Mesendoderm (in vitro differentiated cells): ENCODE measurements at places on chromosomes 7 and 10.

- no peaks in the 10 kb centered on the region for H3K27me3 ChIP-seq
- no peak overlapping the region for H3K27ac ChIP-seq
- peak; percentile 10 for DNase-seq
These were observed 47.6 kb upstream of the PPIF start for GRCh38 chr10:79299397-79300241.

- H3K27ac ChIP-seq: no peak overlapping the region
- no peak for DNase-seq
- H3K4me1 ChIP-seq: no peaks in the 10 kb centered on the region
- H3K4me3 ChIP-seq: no peak overlapping the region
These were observed 8.2 kb upstream of the NKX6-2 start for GRCh38 chr10:132793871-132794849.

DNA sequence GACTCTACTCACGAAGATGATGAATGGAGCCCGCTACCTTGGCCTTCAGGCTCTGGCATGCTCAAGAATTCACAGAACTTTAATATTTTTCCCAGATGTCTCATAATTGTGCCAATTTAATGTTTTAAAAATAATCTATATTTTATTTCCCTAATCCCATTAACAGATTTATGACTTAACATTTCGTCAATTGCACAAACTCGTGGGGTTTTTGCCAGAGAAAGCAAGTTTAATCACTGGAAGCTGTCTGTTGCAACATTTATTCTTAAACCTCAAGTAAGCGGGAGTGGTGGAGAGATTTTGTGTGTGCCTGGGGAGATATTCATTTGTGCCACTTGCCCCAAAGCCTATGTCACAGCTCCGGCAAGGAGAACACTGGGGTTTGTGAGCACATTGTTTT, 117.9 kb downstream of the TEX36 start:
- H3K36me3 ChIP-seq: no peaks in the 10 kb centered on the region
- H3K27ac ChIP-seq: no peak overlapping the region
- no peak overlapping the region for H3K4me3 ChIP-seq
- no peak for DNase-seq
- H3K4me1 ChIP-seq: no peaks in the 10 kb centered on the region
- no peaks in the 10 kb centered on the region for H3K27me3 ChIP-seq

DNA sequence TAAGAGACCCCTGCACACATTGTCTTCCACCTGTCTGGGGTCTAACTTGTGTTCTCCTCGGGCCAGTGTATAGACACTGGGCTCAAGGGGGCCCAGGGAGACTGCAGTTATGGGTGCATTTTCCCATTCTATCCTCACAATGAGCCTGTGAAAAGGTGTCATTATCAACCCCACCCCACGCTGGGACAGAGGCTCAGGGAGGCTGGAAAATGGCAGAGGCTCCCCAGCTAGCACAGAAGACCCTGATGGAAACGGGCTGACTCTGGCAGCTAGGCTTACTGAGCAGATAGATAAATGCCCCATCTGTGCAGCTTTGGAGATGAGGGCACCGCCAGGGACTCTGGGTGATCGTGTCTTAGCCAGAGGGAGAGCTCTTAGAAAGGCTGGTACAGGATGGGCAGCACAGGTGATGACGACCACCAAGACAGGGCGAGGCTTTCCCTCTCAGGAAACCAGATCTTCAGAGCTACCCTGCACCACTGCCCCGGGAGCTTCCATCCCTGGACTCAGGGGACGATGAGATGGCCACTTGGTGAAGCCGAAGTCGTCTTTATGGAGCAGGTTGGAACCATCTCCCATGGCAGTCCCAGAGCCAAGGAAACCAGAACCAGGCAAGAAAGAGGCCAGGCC, 58.2 kb upstream of the CHST15 start:
- no peaks in the 10 kb centered on the region for H3K36me3 ChIP-seq
- H3K4me3 ChIP-seq: no peak overlapping the region
- H3K4me1 ChIP-seq: peaks cover 3% of the 10 kb centered on the region
- H3K27me3 ChIP-seq: no peaks in the 10 kb centered on the region

DNA sequence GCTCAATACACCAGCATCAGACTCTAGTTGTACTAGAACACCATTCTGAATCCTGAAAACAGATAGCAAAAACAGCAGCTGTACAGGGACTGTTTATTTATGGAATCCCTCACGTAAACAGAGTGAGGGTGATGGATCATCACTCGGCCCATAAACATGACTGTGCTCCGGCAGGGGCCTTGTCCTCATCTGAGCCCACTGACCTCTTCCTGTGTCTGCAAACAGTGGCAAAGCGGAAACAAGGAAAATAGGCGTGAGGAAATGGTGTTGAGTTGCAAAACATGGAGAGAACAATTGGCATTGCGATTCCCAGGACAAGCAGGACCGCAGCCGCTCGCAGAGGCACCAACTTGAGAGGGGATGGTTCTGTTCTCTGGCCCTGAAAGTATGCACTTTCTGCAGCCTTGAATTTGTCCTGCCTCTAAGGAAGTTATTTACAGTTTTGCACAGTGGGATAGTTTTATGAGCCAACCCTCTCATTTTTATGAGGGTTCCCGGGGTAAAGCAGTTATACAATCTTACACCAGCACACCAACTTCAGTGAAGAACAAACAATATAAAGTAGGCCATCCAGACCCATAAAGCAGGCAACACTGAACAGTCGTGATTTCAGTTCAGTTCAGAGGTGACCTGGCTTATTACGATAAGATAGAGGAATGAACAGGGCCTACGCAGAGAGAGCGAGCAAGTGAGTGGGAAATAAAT, 248.0 kb upstream of the FZD8 start:
- no peaks in the 10 kb centered on the region for H3K36me3 ChIP-seq
- no peak for DNase-seq
- no peak overlapping the region for H3K4me3 ChIP-seq
- H3K27me3 ChIP-seq: no peaks in the 10 kb centered on the region
